ENCODE measurements at places on chromosomes 11 and 22.

DNA sequence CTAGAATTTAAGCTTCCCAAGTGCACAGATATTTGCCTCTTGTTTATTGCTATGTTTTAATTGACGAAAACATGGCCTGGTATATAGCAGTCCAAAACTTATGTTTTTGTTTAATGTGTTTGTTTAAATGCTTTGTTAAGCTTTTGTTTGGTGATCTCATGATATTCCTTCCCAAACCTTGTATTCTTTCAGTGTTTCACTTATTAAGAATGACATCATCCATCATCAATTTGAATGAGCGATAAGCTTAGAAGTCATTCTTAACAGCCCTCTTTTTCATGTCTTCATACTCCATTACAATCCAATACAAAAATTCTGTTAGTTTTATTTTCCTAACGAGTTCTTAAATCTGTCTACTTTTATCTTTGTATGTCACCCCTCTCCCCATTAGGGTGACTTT lies 206.0 kb downstream of the DYNC2H1 start:
- no peak for DNase-seq

GRCh38 chr22:43438666-43439347 lies 27.0 kb downstream of the MPPED1 start:
- DNase-seq: no peak

DNA sequence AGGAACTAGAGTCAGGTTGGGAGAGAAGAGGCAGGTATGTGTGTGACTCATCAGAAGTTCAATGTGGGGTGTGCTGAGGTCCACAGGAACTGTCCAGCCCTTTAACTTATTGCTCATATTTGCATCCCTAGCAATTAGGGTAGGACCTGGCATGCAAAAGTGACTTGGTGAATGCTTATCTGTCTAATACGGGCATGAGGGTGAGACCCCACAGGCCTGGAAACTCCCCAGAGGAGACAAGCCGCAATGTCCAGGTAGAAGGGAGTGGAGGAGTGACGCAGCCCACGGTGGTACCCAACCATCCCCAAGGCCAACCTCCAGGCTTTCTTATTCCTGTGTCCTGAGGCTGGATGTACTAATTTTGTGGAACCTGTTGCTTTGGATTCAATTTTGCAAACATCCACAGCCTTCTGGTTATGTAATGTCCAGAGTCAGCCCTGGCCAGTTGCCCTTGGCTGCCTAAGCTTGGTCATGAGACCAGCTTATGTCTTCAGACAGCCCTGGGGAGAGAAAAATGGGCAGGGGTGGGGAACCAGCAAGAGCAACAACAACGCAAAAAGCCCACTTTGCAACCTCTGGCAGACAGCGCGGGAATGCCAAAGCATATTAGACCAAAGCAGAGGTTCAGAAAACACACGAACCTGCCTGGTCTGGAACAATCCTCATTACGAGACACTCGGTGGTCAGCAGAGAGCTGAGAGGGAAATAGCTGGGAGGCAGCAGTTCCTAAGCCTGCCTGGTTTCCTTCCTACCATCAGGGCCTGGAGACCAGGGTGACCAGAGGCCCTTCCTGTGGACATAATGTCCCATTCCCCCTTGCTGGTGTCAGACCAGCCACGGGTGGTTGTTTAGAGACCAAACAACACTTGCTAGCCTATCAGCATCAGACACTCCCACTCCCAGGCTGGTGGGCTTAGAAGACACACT lies 49.3 kb downstream of the TIMP3 start:
- DNase-seq: no peak

DNA sequence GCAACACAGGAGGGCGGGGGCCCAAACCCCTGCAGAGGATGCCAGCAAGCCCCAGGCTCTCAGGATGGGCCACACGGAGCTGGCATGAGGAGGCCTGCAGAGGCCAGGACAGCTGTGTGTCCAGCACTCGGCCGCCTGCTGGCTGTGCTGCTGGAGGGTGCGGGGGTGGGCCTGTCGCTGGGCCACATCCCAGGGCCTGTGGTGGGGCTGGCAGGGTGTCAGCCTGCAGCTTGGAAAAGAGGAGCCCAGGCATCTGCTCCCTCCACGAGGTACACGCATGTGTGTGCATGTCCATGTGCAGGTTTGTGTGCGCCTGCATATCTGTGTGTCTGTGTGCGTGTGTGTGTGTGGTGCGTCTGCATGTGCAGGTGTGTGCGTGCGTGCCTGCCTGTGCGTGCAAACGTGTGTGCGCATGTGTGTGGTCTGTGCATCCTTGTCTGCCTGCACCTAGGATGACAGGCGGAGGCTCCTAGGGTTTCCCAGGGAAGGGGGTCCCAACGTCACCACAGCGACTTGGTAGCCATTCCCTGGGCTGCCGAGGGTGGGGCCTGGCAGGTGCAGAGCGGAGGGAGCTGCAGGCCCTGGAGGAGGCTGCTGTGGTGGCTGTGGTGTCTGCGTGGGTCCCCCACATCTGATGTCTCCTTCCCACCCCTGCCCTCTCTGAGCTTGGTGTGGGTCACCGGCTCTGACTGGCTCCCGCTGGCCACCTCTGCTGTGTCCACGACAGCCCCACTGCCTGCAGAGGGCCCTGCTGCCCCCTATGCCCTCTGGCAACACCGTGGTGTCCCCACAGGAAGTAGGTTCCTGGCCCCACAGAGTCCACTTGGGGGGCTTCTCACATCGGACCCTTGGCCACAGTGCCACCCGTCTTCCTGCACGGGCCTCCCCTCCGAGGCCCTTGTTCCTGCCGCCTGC lies 17.1 kb downstream of the BRSK2 start:
- DNase-seq: no peak

GRCh38 chr11:68106165-68106940 lies 14.8 kb downstream of the CHKA start:
- DNase-seq: no peak

DNA sequence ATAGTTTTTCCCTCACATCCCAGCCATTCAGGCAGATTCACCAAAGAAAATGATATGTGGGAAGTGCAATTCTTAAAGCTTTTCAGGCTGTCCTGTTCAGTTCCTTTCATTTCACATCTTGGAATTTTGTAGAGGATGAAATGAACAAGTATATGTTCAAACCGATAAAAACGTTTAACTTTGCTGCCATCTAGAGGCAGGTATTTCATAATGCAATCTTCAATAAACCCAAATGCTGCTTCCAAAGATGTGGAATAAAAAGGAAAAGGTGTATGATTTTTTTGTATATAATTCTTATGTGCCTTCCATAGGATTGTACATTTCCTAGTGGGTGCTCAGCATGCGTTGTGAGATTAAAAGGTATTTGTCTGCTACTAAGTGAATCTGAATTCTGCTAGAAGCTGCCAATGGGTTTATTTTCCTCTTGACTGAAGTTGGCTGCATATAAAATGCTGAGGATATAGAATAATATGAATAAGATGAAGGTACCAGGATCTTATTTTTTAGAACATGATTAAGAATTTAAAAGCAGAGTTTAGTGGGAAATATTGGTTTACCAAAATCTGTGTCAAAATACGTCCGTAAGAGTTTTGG lies 199.3 kb downstream of the PGR start:
- peak; percentile 21 for DNase-seq

GRCh38 chr11:117818041-117818873 lies 6.3 kb downstream of the FXYD2 start:
- DNase-seq: no peak

DNA sequence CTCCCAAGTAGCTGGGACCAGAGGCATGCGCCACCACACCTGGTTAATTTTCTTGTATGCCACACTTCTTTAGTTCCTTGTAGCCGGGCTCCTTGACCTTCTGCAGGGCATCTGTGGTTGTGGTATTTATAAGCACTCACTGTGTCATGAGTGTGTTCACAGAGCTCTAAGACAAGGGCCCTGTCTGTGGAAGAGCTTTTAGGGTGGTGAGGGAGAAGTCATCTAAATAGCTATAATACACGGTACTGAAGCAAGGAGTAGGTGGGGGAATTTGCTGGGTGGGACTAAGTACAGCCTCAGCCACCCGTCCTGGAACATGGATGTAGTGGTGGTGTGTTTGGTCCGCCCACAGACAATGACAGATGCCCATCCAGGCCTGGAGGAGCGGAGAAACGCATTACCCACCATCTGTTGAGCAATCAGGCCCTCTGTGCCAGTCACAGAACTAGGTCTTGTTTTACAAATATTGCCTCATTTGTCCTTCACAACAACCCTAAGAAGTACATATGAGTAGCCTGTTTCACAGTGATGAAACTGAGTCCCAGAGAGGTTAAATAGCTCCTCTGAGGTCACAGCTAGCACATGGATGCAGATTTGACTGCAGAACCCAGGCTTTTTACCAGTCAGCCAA lies 10.1 kb downstream of the ACO2 start:
- no peak for DNase-seq

GRCh38 chr11:19382131-19382611 lies 141.4 kb upstream of the E2F8 start:
- DNase-seq: no peak

DNA sequence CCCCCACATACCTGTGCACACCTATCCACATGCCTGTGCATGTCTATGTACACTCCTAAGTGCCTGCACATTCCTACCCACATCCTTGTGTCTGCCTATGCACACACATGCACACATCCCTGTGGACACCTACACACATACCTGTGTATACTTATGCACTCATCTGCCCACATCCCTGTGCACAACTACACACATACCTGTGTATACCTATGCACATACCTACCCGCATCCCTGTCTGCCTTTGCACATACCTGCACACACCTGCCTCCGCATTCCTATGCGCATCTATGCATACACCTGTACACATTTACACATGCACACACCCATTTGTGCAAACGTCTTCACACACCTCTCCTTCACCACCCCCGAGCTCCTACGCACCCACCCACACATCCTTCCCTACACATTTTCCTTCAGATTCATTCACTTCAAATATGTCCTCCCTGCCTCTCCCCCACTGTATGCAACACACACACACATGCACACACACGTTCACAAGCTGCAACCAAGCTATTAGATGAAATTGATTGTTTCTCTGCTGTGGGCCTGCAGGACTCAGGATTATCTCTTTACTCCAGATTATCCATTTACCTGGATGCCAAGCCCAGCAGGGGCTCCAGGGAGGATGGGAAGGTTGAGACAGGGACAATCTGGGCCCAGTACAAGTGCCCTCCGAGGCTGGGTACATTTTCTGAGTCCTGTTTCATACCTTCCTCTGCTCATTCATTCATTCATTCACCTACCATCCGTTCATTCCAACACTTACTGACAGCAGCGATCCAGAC lies 53.2 kb downstream of the TSPAN18 start:
- no peak for DNase-seq

DNA sequence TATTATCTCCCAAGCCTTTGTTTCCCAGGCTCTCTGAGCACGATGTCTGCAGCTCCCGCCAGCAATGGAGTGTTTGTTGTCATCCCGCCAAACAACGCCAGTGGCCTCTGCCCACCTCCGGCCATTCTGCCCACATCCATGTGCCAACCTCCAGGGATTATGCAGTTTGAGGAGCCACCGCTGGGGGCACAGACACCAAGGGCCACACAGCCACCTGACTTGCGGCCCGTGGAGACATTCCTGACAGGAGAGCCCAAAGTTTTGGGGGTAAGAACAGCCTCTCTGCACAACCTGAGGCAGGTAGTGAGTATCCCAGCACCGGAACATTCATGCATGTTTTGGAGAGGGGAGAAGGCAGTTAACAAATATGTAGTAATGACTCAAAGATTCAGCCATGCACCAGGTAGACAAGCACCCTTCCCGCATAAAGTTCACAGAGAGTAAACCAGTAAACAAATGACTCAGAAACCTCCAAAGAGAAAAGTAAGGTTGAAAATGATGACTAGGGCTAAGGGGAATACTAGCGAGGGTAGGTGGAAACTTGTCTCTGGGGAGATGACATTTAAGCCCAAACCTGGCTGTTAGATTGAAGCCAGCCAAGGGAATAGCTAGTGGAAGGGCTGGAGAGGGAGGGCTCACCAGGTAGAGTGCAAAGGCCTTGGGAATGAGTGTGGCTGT lies 7.2 kb downstream of the MS4A15 start:
- DNase-seq: no peak

- peak; percentile 34 for DNase-seq
These were observed 96.1 kb downstream of the MAML2 start for GRCh38 chr11:96246718-96247552.

- DNase-seq: no peak
These were observed 46.8 kb downstream of the BTG4 start for GRCh38 chr11:111465400-111465799.

GRCh38 chr22:26718905-26719304 lies 61.5 kb downstream of the MIAT start:
- DNase-seq: no peak

- no peak for DNase-seq
These were observed 36.6 kb downstream of the ST3GAL4 start for GRCh38 chr11:126391970-126392632.

DNA sequence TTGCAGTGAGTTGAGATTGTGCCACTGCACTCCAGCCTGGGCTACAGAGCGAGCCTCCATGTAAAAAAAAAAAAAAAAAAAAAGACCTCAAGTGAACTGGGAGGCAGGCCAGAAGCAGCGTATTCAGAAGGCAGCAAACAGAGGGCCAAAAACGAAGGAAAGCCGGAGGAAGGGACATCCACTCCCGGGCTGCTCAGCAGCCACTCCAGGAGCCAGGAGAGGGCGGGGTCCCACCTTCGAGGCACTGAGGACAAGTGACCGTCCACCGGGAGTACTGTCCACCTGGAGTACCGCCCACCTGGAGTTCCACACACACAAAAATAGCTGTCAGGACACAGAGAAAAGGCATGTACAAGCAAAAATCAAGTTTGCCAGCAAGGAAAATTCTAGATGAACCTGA lies 5.5 kb downstream of the TOLLIP start:
- no peak for DNase-seq

DNA sequence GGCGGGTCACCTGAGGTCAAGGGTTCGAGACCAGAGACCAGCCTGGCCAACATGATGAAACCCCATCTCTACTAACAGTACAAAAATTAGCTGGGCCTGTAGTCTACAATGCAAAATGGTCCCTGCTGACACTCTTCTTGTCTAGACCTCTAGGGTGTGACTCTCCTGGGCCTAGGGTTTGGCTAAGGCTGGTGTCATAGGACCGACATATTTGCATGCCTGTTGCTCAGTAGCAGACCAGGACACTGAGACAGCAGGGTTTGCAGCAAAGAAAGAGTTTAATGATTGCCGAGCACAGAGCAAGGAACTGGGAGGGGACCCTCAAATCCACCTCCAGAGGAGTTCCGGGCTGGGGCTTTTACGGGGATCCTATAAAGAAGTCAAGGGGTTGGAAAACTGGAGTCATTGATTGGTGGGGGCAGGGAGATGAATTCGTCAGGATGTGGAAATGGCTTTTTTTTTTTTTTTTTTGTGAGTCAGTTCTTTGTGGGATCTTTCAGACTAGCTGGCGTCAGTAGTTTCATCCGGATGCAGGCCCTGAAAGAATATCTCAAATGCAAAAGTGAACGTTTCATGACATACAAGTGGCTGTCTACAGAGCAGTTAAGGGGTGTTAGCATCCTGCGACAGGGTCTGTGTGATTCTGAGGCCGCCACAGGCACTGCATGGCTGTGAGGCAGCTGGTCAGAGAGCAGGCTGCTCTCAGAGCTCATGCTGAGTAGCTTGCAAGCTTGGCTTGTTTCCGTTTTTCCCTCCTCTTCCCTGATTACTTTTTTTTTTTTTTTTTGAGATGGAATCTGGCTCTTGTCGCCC lies 27.2 kb upstream of the A4GALT start:
- no peak for DNase-seq

Measured in NCI-H187 treated with DMSO at 0.1 percent for 48 hours (cell line).